ENCODE measurements at places on chromosomes 5 and 9.

- DNase-seq: peak; percentile 20
Observed at GRCh38 chr5:169347786-169348185, 46.8 kb upstream of the SLIT3 start.

- DNase-seq: no peak
Observed at GRCh38 chr5:59554501-59554900, 339.0 kb downstream of the PDE4D start.

- DNase-seq: no peak
Observed at GRCh38 chr9:136485049-136486045, 2.5 kb upstream of the SEC16A start.

GRCh38 chr9:98172604-98173003 lies 19.8 kb downstream of the CORO2A start:
- no peak for DNase-seq

DNA sequence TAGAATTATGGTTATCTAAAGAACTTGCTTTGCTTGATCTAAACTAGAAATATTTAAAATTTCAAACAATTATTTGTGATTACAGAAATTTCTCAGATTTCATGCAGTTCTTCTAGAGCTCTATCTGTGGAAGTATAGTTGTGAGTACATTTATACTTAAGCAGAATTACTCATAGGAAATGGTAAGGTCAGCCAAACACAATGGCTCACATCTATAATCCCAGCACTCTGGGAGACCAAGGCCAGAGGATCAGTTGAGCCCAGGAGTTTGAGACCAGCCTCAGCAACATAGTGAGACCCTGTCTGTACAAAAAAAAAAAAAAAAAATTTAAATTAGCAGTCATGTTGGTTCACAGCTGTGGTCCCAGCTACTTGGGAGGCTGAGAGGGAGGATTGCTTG lies 71.0 kb downstream of the INVS start:
- no peak for DNase-seq

GRCh38 chr5:99955006-99955405 lies 580.2 kb upstream of the FAM174A start:
- DNase-seq: no peak

- no peak for DNase-seq
Observed at GRCh38 chr9:75593920-75594319, 296.6 kb upstream of the PCSK5 start.

DNA sequence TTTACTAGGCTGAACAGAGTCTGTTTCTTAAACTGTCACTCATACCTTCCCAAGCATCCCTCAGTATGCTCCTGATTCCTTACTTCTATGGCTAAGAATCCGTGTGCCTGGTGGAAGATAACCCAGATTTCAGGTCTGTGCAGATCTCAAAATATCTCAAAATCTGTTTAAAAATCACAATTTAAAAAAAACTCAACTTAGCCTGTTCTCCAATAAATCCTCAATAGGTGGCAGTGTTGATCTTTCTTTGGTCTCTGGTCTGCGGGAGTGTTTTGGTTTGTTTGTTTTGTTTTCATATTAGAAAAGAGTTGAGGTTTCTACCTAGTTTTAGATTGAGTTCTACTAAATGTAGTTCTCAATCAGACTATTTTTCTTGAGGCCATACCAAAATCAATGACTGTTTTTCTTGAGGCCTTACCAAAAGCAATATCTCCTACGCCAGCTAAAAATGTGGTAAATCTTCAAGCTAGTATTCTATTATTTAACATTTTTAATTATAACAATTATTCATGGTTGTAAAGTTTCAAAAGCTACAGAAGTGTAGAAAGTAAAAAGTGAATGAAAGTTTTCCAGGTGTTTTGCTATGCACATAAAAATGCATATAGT lies 57.9 kb downstream of the TGFBR1 start:
- DNase-seq: no peak

GRCh38 chr5:43287493-43287892 lies 25.7 kb downstream of the HMGCS1 start:
- no peak for DNase-seq
